ENCODE measurements at places on chromosomes 6 and 20. TPM values are rescaled to one million over a fixed set of nuclear protein-coding genes. Genes with fewer than 3 reads are reported as not detected.

DNA sequence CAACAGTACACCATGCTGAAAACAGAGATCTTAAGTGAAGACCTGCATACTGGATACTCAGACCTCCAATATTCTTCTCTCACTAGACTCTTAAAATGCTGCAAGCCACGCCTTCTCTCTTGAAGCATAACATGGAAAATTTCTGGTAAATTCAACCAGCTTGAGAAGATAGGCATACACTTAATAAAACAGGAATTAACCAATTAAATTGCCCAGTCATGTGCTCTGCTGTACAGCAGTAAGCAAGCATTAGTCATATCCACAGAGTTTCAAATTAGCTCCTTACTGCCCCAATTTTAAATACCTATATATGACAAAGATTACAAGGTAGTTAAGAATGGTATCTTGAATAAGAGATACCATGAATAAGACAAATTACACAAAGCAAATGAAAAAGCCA lies 53.8 kb downstream of the C6orf58 start:
- H3K27ac ChIP-seq, result no peak overlapping the region
- no peak for DNase-seq
- H3K4me1 ChIP-seq, result no peaks in the 10 kb centered on the region
- no peaks in the 10 kb centered on the region for H3K27me3 ChIP-seq

SLPI gene
- polyA plus RNA-seq, result not detected

- H3K36me3 ChIP-seq, result peaks cover 81% of the 10 kb centered on the region
- no peak overlapping the region for H3K4me3 ChIP-seq
- H3K4me1 ChIP-seq, result no peaks in the 10 kb centered on the region
- no peak overlapping the region for H3K27ac ChIP-seq
Measured at GRCh38 chr6:160077024-160077423, 44.6 kb upstream of the SLC22A1 start.

PRR18 gene
- polyA plus RNA-seq, result not detected

GSTA2 gene
- not detected for polyA plus RNA-seq

DNA sequence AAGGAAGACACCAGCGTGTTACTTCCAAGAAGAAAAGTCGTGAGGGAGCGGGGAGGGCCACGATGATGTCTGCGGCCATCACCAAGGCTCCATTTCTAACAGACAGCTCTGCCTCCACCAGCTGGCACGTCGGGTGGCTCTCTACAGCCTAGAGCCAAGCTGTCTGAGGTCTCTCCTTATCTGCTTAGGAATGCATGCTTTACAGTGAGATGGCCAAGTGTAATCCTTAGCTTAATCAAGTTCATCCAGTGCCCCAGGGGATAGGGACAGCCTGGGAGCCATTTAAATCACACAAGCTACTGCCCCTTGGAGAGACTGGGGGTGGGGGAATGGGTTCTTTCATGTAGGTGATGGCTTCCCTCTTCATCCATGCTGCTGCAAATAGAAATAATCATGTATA lies 213.8 kb upstream of the CST7 start:
- H3K27ac ChIP-seq, result no peak overlapping the region
- no peaks in the 10 kb centered on the region for H3K27me3 ChIP-seq
- no peak overlapping the region for H3K4me3 ChIP-seq
- peaks cover 6% of the 10 kb centered on the region for H3K4me1 ChIP-seq

DNA sequence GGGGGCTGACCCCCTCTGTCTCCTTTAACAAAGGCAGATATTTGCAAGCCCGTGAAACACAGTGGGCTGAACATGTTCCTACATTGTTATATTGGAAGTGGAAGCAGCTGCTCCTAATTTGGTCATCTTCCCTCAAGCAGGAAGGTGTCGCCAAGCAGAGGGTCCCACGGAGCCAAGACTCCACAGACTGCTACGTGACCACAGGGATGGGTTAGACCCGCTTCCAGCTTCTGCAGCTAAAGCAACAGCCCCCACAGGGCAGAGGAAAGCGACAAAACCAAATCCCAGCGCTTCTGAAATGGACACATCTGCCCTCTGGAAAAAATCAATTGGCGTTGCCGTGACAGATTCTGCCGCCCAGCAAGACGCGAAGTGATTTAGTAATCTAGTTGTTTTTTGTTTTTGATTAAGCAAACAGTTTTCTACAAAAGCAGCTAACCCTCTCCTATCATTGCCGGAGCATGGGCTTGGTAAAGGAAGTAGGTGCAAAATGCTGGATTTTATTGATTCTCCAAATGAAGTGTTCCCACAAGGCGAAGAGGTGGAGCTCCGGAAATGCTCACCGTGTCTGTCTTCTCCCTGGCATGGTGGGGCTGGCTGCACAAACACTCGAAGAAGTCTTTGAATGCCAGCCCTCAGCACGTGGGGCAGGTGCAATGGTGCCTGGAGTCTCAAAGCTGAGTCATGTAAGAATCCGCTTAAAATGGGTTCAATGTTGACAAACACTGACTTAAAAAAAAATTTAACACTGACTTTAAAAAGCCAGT lies 79.4 kb upstream of the FRMD1 start:
- H3K27me3 ChIP-seq, result no peaks in the 10 kb centered on the region
- H3K36me3 ChIP-seq, result no peaks in the 10 kb centered on the region
- no peak overlapping the region for H3K27ac ChIP-seq
- H3K4me3 ChIP-seq, result no peak overlapping the region

DNA sequence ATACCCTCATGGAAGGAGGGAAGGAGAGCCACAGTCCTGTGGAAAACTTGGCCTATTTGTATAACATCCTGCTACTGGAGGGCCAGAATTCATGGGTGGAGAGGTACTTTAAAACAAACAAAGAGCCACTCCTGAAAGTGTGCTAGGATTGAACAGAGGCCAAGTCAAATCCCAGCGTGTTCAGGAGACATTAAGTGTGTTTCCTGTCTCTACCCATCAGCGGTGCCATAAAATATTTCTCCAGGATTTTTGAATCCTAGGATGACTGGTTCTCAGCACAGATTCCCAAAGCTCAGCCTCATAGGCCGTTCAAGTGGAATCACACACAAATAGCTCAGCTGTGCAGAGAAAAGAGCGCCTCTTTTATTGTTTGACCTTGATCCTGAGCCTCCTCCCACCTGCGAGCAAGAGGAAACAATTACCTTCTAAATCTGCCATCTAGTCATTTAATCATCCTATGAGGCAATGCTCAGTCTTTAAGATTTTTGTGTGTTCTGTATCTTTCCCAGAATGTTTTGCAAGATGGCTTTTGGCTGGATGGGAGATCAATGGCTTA lies 31.8 kb upstream of the RALGAPA2 start:
- no peaks in the 10 kb centered on the region for H3K4me1 ChIP-seq
- H3K4me3 ChIP-seq, result no peak overlapping the region
- H3K36me3 ChIP-seq, result no peaks in the 10 kb centered on the region
- no peaks in the 10 kb centered on the region for H3K27me3 ChIP-seq
- H3K27ac ChIP-seq, result no peak overlapping the region

GRCh38 chr6:7268362-7268761 lies 44.6 kb downstream of the SSR1 start:
- no peak for DNase-seq
- no peak overlapping the region for H3K27ac ChIP-seq
- H3K4me3 ChIP-seq, result no peak overlapping the region
- no peaks in the 10 kb centered on the region for H3K27me3 ChIP-seq
- no peaks in the 10 kb centered on the region for H3K4me1 ChIP-seq

DNA sequence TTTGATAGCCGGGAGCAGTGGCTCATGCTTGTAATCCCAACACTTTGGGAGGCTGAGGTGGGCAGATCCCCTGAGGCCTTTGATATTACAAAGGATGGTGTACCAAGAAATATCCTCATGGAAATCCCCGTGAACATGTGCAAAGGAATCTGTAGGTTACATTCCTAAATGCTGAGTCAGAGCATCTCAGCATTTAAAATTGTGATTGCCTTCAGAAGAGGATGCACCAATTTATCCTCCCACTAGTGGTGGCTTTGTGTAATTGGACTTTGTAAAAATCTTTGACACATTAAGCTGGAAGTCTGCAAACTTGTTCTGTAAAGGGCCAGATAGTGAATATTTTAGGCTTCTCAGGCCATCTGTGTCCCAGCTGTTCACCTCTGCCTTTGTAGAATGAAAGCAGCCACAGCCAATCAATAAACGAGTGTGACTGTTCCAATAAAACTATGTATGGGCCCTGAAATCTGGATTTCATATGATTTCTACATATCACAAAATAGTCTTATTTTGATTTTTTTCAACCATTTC lies 11.8 kb downstream of the TMEM14B start:
- no peak overlapping the region for H3K27ac ChIP-seq
- no peaks in the 10 kb centered on the region for H3K27me3 ChIP-seq
- no peak for DNase-seq
- no peaks in the 10 kb centered on the region for H3K4me1 ChIP-seq
- no peak overlapping the region for H3K4me3 ChIP-seq
- H3K36me3 ChIP-seq, result peaks cover 9% of the 10 kb centered on the region

DNA sequence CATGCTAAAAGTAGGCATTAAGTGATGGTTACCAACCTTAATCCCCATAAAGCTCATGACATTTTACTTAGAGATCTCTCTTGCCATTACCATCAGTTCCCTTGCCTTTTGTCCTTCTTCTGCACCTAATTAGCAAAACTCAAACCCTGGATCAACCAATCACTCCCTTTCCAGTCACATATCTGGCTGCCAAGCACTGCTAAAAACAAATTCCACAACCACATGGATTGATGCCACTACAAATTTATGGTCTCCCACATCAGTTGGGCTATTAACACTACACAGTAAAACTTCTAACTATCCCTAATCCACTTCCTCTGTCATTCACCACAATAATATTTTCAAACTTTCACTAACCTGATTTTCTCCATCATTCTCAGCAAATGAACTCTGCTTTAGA lies 54.3 kb upstream of the RNF146 start:
- H3K27me3 ChIP-seq, result no peaks in the 10 kb centered on the region
- no peaks in the 10 kb centered on the region for H3K36me3 ChIP-seq
- H3K4me1 ChIP-seq, result no peaks in the 10 kb centered on the region
- H3K27ac ChIP-seq, result no peak overlapping the region
- DNase-seq, result no peak
- no peak overlapping the region for H3K4me3 ChIP-seq

BHLHE23 gene
- polyA plus RNA-seq, result not detected

- H3K4me1 ChIP-seq, result peaks cover 57% of the 10 kb centered on the region
- DNase-seq, result peak; percentile 43
- no peaks in the 10 kb centered on the region for H3K27me3 ChIP-seq
- H3K36me3 ChIP-seq, result no peaks in the 10 kb centered on the region
- no peak overlapping the region for H3K4me3 ChIP-seq
Measured at GRCh38 chr6:15327271-15327670, 81.4 kb downstream of the JARID2 start.

- H3K4me1 ChIP-seq, result no peaks in the 10 kb centered on the region
- no peak overlapping the region for H3K27ac ChIP-seq
- H3K36me3 ChIP-seq, result no peaks in the 10 kb centered on the region
Measured at GRCh38 chr6:84777888-84778287, 13.5 kb upstream of the TBX18 start.

DNA sequence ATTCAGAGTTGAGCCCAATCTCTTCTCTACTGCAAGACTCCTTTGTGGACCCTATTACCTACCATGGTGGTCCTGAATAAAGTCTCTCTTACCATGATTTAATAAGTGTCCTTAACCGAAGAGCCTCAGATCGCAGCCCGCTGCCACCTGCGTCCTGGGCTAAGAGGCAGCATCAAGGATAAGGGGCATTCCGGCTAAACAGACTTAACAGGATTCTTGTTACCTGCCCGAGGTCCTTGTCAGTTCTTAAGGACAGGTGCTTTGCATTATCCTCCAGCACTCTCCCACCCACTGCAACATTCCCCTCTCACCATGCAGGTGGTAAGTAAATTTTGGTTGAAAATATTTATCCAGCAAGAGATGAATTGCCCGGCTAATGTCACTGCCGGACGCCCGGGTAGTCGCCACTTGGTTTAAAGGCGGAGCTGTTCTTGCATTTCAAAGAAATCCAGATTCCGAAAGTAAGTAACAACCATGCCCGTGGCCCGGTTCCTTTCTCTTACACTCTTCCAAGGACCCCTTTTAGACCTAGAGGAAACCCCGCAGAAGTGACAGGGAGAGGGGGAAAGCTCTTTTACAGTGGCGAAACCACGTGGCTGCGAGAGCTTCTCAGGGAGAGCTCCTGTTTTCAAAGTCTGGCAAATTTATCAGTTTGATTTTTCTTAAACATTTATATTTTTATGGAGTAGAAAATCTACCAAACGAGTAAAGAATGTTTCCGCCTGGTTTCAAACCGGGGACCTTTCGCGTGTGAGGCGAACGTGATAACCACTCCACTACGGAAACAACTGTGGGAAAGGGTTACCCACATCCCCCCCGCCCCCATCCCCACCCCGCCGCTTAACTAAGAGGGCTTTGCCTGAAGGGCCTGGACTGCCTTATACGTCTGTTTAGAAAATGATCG lies 41.9 kb upstream of the PRSS16 start:
- H3K27me3 ChIP-seq, result peaks cover 14% of the 10 kb centered on the region
- H3K4me1 ChIP-seq, result no peaks in the 10 kb centered on the region
- H3K4me3 ChIP-seq, result no peak overlapping the region

MAP7 gene
- polyA plus RNA-seq, result 0.52 TPM

TREM2 gene
- not detected for polyA plus RNA-seq

GRCh38 chr6:25842526-25842925 lies 10.7 kb upstream of the SLC17A1 start:
- no peaks in the 10 kb centered on the region for H3K27me3 ChIP-seq
- H3K4me3 ChIP-seq, result no peak overlapping the region
- H3K4me1 ChIP-seq, result no peaks in the 10 kb centered on the region
- H3K36me3 ChIP-seq, result no peaks in the 10 kb centered on the region

GRCh38 chr20:52804497-52805295 lies 167.5 kb upstream of the TSHZ2 start:
- no peaks in the 10 kb centered on the region for H3K36me3 ChIP-seq
- no peak overlapping the region for H3K4me3 ChIP-seq
- H3K4me1 ChIP-seq, result no peaks in the 10 kb centered on the region
- no peak overlapping the region for H3K27ac ChIP-seq
- no peaks in the 10 kb centered on the region for H3K27me3 ChIP-seq
- DNase-seq, result no peak

GRCh38 chr6:138815797-138816528 lies 20.1 kb downstream of the ECT2L start:
- no peaks in the 10 kb centered on the region for H3K27me3 ChIP-seq
- H3K4me3 ChIP-seq, result no peak overlapping the region
- H3K27ac ChIP-seq, result no peak overlapping the region
- H3K36me3 ChIP-seq, result no peaks in the 10 kb centered on the region
- peak; percentile 32 for DNase-seq
- H3K4me1 ChIP-seq, result no peaks in the 10 kb centered on the region

ZC2HC1B gene
- not detected for polyA plus RNA-seq

DNA sequence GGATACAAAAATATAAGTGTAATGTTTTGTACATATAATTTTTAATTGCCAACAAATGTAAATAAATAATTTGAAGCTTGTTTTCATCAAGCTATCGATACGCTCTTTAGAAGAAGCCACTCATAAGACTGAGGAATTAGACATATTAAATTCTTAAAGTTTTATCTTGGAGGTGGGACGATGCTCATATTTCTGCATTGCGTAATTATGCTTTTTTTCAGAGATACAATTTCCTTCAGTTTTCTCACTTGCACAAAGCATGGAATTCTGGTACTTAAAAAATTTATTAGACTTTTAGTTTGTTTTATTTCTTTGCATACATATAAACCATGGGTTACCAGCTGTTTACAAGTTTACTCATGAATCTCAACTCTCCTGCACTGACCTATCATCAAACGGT lies 980.0 kb downstream of the EYS start:
- no peaks in the 10 kb centered on the region for H3K36me3 ChIP-seq
- no peak overlapping the region for H3K4me3 ChIP-seq
- DNase-seq, result no peak

GRCh38 chr6:129500958-129501739 lies 208.8 kb downstream of the ARHGAP18 start:
- DNase-seq, result no peak
- no peak overlapping the region for H3K27ac ChIP-seq
- H3K4me1 ChIP-seq, result peaks cover 8% of the 10 kb centered on the region
- no peak overlapping the region for H3K4me3 ChIP-seq
- H3K36me3 ChIP-seq, result no peaks in the 10 kb centered on the region
- H3K27me3 ChIP-seq, result no peaks in the 10 kb centered on the region

GRCh38 chr20:61766921-61767610 lies 298.6 kb downstream of the TAF4 start:
- H3K27ac ChIP-seq, result no peak overlapping the region
- no peaks in the 10 kb centered on the region for H3K4me1 ChIP-seq
- no peaks in the 10 kb centered on the region for H3K36me3 ChIP-seq
- no peaks in the 10 kb centered on the region for H3K27me3 ChIP-seq
- H3K4me3 ChIP-seq, result no peak overlapping the region

ADGRF4 gene
- not detected for polyA plus RNA-seq

Data from CD8-positive, alpha-beta memory T cell (primary cell).